ENCODE measurements at places on chromosomes 7 and 10.

GRCh38 chr7:48040944-48041652, 5.8 kb downstream of the C7orf57 start:
- no peak for DNase-seq

DNA sequence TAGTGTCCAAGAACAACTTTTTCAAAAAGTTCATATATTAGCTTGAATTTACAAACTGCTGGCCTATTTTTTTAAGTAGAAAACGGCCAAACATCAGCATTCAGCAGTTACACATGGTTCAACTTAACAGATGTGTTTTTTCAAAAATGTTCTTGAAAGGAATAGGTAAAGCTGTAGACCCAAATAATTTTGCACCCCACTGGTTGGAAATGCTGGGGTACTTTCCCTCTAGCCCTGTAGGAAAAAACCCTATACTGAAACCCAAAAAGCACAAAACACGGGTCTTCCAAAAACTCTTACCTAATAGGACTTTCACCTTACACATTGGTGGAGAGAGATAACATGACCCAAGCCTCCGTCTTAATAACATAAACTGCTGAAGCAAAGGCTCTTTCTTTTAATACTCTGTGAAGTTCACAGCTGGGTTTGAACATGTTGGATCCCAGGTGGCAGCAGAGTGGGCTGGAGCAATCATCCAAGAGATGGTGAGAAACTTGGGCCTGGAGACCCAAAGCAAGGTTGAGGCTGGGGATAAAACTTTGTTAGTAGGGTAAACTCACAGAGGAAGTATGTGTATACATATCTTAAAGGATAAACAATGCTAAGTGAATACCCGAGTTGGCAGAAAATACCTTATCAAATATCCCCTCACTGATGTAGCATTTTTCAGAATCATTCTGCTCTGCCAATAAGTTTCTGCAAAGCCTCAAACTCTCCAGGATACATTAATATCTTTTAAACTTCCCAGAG, 629 bp upstream of the DNAJC9 start:
- DNase-seq = no peak

DNA sequence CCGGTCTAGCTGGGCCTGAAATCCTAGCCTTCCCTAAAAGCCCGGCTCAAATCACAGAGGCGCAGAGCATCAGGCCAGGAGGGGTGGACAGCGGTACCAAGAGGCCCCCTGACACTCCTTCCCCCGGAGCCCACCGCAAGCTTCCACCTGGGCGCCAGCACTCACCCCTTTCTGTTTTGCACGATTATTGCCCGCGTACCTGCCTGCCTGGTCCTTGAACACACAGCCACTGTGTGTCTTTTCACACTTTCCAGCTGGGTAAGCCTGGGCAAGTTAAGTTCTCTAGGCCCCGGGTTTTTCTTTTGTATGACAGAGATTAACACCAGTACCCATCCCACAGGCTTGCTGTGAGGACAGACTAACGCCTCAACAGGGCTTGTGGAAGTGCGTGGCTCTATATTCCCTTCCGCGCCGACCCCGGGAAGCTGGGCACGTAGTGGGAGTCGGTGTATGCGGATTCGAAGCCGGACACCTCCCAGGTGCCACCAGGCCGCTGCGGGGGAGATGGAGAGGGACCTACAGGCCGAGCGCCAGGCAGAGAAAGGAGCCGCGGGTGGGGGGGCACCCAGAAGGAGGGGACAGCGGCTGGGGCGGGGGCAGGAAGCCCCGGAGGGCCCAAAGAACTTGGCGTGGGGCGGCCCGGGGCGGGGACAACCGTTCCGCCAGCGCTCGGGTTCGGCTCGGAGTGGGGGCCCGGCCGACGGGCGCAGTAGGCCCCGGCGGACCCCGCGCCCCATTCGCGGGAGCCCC, 792 bp downstream of the ZNF746 start:
- DNase-seq = peak; percentile 45

DNA sequence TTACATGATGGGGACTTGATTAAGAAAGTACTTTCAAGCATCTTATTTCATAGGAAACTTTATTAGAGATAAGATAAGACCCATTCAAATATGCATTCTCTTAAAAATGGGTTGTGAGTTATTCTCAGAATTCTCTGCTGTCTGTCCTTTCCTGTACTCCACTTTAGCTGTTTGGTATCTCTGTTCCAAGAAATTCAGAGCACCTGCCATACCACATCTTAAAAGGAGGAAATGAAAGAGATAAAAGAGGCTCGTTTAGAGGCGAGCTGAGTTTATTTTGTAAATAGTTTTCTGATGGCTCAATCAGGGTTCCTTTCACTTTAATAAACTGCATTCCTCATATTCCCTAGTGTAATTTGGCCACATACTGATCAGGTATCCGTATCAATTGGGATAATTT, 87.2 kb downstream of the MDFIC start:
- peak; percentile 75 for DNase-seq

- no peak for DNase-seq
Measured at GRCh38 chr7:51318886-51319579, 2.4 kb upstream of the COBL start.

DNA sequence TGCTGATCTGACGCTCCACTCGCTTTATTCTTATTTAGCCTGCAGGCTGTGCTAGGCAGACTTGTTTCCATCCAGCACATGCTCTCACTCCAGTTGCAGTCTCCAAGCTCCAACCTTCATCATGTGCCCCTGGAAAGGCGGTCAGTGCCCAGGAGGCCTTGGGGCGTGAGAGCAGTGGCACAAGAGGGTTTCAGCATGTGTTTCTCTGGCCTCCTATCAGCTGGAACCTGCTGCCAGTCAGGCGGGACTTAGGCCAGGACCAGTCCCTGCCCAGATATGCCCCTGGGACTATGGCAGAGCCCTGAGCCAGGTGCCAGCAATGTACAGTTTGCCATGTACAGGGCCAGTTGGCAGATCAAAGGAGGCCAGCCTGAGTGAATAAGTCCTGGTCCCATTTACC, 330.2 kb upstream of the FZD1 start:
- DNase-seq = no peak

GRCh38 chr7:6545398-6546126, 5.7 kb downstream of the GRID2IP start:
- DNase-seq = no peak

DNA sequence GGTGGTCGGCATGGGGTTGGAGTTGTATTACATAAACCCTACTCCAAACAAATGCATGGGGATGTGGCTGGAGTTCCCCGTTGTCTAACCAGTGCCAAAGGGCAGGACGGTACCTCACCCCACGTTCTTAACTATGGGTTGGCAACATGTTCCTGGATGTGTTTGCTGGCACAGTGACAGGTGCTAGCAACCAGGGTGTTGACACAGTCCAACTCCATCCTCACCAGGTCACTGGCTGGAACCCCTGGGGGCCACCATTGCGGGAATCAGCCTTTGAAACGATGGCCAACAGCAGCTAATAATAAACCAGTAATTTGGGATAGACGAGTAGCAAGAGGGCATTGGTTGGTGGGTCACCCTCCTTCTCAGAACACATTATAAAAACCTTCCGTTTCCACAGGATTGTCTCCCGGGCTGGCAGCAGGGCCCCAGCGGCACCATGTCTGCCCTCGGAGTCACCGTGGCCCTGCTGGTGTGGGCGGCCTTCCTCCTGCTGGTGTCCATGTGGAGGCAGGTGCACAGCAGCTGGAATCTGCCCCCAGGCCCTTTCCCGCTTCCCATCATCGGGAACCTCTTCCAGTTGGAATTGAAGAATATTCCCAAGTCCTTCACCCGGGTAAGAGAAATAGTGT, at the start of gene CYP2E1:
TSS of gene CYP2E1 (plus strand) at position 407 of the 632 bp plus-strand sequence. CDS start at position 440, 33 bp downstream.
- no peak for DNase-seq

DNA sequence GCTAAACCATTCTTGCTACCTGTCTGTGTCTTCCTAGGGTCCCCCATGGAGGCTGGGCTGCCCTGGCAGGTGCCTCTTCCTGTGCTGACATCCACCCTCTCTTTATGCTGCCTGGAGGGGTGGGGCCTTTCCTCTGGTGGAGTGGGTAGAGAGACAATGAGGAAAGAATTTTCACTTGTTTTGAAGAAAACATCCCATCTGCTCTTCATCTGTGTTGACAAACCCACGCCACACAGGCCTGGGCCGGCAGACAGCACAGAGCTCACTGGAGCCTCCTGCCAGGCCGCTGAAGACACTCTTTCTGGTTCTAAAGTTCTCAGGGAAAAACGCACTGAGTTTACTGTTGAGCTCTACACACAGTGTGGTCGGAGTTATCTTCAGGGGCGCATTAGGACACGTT, 328.2 kb downstream of the GLRX3 start:
- DNase-seq = no peak

Measured in CD4-positive, alpha-beta T cell treated with Interleukin-4 for 1 hour (primary cell).